CD4-positive, alpha-beta T cell treated with Interleukin-12 subunit alpha and Interleukin-12 subunit beta, for 1 hour (primary cell): ENCODE measurements at places on chromosomes 4 and X.

GRCh38 chr4:172104539-172104938 is 291.3 kb downstream of the GALNTL6 start:
- no peak for DNase-seq

DNA sequence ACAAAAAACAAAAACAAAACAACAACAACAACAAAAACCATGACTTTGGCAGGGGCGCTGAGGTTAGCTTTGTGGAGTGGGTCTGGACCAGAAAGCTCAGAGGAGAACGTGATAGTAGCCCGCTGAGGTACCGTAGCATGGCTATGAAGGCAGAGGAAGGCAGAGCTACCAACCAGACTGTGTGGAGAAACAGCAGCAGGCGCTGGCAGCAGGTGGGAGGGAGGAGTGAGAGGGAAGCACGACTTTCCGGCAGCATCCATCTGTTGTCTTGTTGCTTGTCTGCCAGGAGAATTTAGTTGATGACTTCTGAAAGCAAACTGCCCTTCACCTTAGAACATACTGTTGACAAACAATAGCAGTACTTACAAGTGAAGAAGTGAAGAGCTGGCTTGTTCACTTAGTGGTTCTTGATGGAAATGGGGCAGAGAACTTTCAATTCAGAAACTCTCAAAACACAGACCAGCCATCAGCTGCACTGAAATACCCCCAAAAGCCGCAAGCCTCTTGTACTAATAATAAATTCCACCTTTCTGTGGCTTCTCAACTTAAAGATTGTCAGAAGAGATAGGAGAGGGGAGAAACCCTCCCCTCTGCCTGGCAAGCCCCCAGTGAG is 447.2 kb downstream of the SLITRK2 start:
- no peak for DNase-seq

GRCh38 chr4:26152056-26152455 is 168.8 kb upstream of the RBPJ start:
- no peak for DNase-seq

DNA sequence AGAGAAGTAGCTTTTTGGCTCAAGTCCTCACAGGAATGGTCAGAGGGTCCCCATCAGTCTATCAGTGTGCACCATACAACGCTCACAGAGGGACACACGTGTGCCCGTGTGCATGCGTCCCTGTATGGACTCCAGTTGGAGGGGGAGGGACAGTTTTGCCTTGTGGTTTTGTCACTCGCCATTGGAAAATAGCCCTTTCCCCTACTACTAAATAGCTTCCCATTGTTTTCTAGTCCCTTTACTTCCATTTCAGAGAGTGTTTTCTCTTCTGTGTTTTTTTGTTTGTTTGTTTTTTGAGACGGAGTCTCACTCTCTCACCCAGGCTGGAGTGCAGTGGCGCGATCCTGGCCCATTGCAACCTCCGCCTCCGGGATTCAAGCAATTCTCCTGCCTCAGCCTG is 34.9 kb downstream of the WDR13 start:
- no peak for DNase-seq

GRCh38 chr4:41715155-41715554 is 33.4 kb downstream of the PHOX2B start:
- DNase-seq: no peak

GRCh38 chrX:103630171-103630511 is 1.4 kb downstream of the TCEAL1 start:
- no peak for DNase-seq

DNA sequence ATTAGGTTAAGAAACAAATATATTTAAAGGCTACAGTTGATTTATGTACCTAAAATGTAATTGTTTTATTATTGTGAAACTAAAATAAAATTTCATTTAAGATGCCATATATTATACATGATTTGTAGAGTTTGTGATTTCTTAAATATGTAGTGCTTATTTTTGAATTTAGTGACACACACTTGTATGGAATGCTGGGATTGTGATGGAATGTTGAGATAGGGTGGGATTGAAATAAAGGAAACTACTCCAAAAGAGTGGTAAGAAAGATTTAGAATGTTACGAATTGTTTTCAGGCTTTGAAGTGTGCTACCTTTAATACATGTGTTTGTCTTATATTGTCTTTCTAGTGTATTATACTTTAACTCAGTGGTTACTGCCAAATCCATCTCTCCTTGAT is 330.3 kb upstream of the PITX2 start:
- no peak for DNase-seq

- no peak for DNase-seq
Measured at GRCh38 chr4:5383191-5383980, 325.0 kb downstream of the EVC2 start.

DNA sequence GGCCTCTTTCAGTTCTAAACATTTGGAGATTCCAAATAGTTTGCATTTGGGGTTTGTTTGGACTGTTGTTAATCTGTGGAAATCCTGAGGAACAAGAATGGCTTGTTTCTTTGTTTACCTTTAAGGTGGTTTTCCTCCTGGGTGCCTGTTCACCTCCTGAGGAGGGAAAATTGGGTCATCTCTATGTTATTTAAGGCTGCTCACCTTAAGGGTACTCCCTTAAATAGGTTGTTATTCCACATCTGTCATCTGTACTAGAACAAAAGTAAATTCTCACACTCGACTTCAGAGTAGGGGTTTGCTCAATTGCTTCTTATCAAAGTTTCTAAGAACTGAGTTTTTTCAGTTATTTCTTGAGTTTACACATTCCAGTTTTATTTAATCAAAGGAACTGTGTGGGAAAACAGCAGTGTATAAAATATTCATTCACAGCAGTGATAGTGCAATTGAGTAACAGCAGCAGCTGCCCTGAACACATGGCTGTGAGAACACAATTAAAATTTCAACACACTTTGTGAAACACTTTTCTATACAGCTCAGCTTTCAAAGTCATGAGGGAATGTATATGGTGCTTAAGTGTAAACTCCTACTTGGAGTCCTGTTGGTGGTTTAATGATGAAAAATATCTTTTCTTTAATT is 238.5 kb upstream of the PGRMC2 start:
- no peak for DNase-seq

GRCh38 chrX:136162827-136163570 is 15.7 kb downstream of the FHL1 start:
- DNase-seq: peak; percentile 47

- DNase-seq: no peak
Measured at GRCh38 chrX:150477371-150477770, 91.0 kb upstream of the MTM1 start.

GRCh38 chr4:7062816-7063215 is 5.0 kb downstream of the GRPEL1 start:
- no peak for DNase-seq

DNA sequence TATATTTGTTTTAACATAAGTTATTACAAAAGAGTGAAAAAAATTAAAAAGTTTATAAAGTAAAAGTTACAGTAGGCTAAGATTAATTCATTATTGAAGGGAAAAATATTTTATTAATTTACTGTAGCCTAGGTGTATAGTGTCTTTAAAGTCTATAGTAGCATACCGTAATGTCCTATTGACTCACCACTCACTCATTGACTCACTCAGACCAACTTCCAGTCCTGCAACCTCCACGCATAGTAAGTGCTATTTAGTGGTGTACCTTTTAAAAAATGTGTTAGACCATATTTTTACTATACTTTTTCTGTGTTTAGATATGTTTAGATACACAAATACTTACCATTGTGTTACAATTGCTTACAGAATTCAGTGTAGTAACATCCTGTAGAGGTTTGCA is 841.1 kb downstream of the CENPC start:
- DNase-seq: no peak

DNA sequence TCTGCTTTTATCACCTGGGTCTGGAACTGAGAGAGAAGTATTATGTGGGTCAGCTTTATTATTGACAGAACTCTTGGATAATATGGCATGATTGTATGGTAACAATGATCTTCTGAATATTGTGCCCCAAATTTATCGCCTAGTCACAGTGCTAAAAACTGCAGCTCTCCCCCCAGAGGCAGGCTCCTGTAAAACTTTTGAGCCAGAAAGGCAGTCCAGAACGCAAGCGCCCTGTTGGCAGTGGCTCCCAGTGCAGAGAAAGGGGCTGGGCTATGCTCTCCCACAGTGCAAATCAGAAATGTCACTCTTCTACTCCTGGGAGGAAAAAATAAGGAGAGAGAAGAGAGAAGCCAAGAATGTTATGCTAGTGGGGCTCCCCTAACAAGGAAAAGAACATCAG is 50.5 kb downstream of the HELT start:
- no peak for DNase-seq

- DNase-seq: no peak
Measured at GRCh38 chrX:140065961-140066662, 100.8 kb upstream of the CXorf66 start.

- DNase-seq: no peak
Measured at GRCh38 chr4:101914761-101915160, 124.2 kb downstream of the BANK1 start.

GRCh38 chrX:30888526-30889146 is 418 bp downstream of the TAB3 start:
- no peak for DNase-seq

DNA sequence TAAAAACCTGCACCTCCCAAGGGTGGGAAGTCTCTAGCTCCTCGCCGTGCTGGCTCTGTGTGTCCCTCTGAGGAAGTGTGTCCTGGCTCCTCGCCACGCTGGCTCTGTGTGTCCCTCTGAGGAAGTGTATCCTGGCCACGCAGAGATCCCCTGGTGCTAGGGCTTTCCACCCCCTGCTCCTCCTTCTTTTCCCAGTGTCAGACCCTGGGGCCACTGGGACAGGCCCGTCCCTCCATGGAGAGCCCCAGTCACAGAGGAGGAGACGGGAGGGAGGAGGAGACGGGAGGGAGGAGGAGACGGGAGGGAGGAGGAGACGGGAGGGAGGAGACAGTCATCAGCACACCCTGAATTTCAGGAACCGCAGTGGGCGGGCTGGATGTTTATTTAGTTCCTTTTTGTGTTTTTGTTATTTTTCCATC is 53.8 kb upstream of the HGFAC start:
- DNase-seq: peak; percentile 13

DNA sequence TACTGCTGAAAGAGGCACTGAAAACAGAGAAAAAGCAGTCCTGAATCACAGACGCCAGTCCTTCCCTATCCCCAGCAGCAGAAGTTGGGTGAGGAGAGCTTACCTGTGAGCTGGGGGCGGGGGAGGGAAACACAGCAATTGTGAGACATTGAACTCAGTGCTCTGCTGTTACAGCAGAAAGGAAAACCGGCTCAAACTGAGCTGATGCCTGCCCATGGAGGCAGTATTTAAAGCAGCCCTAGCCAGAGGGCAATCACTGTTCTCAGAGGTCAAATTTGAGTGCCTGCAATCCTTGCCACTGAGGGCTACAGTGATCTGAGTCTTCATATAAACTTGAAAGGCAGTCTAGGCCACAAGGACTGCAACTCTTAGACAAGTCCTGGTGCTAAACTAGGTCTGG is 220.7 kb downstream of the GRXCR1 start:
- no peak for DNase-seq

DNA sequence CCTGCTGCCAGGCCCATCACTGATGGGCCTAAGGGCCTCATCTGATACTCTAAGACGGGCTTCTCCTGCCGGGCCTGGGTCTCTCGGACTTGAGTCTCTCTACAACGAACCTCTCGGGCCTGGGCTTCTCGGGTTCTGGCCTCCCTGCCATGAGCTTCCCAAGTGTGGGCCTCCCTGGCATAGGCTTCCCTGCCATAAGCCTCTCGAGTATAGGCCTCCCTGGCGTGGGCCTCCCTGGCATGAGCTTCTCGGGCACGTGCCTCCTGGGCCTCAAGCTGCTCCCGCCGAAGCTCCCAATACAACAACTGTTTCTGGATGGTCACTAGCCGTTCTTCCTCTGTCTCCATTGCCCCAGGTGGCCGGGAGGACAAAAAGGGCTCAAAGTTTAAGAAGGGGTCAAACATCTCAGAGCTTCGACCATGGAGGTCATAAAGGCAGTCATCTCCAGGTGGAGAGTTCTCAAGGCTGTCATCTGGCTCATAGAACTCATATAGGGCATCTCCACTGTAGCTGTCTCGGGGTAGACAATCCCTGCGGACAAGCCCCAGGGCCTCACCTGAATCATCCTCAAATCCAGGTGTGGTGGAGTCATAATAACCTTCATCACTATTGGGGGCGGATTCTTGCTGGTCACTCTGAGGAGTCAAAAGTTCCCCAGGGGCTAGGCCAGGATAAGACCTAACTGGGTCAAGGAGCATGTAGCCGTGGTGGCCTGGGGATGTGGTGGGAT is 14.1 kb downstream of the AMER1 start:
- DNase-seq: no peak

- no peak for DNase-seq
Measured at GRCh38 chrX:130055899-130056298, 54.4 kb downstream of the ELF4 start.

GRCh38 chr4:1981251-1982058 is 27.3 kb downstream of the NELFA start:
- no peak for DNase-seq

GRCh38 chrX:84133023-84133422 is 55.0 kb downstream of the RPS6KA6 start:
- no peak for DNase-seq

GRCh38 chr4:19888587-19888986 is 363.1 kb upstream of the SLIT2 start:
- no peak for DNase-seq

DNA sequence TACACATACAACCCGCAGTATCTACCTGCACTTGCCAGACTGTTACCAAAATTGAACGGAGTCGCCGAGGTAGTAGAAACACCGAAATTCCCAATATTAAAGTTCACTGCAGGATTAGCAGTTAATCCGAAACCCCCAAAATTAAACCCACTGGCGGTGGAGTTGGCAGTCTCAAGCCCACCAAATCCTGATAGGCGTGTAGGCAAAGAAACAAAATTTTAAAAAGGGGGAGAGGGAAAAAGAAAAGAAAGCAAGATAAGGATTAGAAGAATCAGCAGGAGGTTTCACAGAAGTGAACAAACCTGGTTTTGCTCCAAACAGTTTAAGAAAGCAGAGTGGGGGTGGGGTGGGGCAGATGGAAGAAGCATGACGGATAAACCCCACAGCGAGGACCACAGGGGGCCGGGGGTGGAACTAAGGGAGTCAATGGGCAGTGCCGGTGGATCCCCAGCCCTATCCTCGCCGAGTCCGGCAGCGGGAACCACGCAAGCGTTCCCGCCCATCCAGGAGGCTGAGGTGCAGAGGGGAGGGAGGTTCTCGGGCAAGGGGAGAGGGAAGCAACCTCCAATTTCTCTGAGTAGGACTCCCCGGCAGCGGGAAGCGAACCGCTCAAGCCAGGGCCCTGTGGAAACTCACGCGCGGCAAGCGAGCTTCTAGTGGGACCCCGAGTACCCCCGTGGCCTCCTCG is 599 bp downstream of the NUP54 start:
- peak; percentile 42 for DNase-seq

DNA sequence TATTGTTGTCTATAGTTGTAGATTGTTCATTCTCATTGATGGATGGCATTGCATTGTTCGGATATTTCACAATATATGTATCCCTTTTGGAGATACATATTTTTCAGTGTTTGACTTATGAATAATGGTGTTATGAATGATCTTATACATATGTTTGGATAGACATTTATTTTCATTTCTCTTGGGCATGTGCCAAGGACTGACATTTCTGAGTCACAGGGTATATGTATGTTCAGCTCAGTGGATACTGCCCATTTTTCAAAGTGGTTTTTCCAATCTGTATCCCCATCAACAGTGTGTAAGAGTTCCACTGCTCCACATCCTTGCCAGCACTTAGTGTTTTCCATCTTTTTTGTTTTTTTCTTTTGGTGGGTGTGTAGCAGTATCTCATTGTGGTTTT is 45.0 kb upstream of the RAB40AL start:
- no peak for DNase-seq
